ENCODE measurements at places on chromosomes 16 and 17. TPM values are rescaled to one million over a fixed set of nuclear protein-coding genes. Genes with fewer than 3 reads are reported as not detected.

CCL17 gene
- total RNA-seq: not detected

NECAB2 gene
- not detected for total RNA-seq

KRTAP4-9 gene
- not detected for total RNA-seq

CRYBA1 gene
- total RNA-seq: not detected

KRT15 gene
- 3.5 TPM for total RNA-seq

EFNB3 gene
- total RNA-seq: under 0.01 TPM

CACNG5 gene
- total RNA-seq: not detected

TOM1L1 gene
- 15.5 TPM for total RNA-seq

DHRS7C gene
- not detected for total RNA-seq

TNFRSF17 gene
- total RNA-seq: not detected

PRCD gene
- 1.9 TPM for total RNA-seq

RCVRN gene
- total RNA-seq: not detected

ACE gene
- total RNA-seq: 1.2 TPM

G6PC1 gene
- total RNA-seq: not detected

HERPUD1 gene
- total RNA-seq: 82.1 TPM

FBXW10 gene
- total RNA-seq: 0.28 TPM

PKD1 gene
- 96.4 TPM for total RNA-seq

WFIKKN2 gene
- under 0.01 TPM for total RNA-seq

SBK1 gene
- total RNA-seq: not detected

MAF gene
- total RNA-seq: 3.9 TPM

PRR29 gene
- total RNA-seq: 0.85 TPM

C16orf54 gene
- not detected for total RNA-seq

CCDC78 gene
- total RNA-seq: 2.0 TPM

RHOT2 gene
- total RNA-seq: 38.2 TPM

SPNS2 gene
- 1.1 TPM for total RNA-seq

HAGH gene
- 79.0 TPM for total RNA-seq

NTN3 gene
- total RNA-seq: 0.19 TPM

OR2C1 gene
- total RNA-seq: under 0.01 TPM

KRTAP3-2 gene
- not detected for total RNA-seq

KCNG4 gene
- total RNA-seq: not detected

C16orf96 gene
- under 0.01 TPM for total RNA-seq

NOD2 gene
- total RNA-seq: 0.28 TPM

TK2 gene
- 62.9 TPM for total RNA-seq

CEP131 gene
- 11.6 TPM for total RNA-seq

TBC1D3I gene
- not detected for total RNA-seq

EIF1 gene
- 69.6 TPM for total RNA-seq

CMTM2 gene
- total RNA-seq: not detected

DHRS11 gene
- total RNA-seq: 9.2 TPM

SOX8 gene
- 0.77 TPM for total RNA-seq

CRYM gene
- total RNA-seq: 0.28 TPM

RNF222 gene
- total RNA-seq: not detected

DDX52 gene
- 16.3 TPM for total RNA-seq

CYB561 gene
- total RNA-seq: 15.1 TPM

CCL15 gene
- total RNA-seq: not detected

AIPL1 gene
- total RNA-seq: 0.19 TPM

CA7 gene
- total RNA-seq: not detected

HOXB7 gene
- 0.38 TPM for total RNA-seq

DHX38 gene
- 64.8 TPM for total RNA-seq

KRT31 gene
- not detected for total RNA-seq

NOXO1 gene
- not detected for total RNA-seq

MLX gene
- total RNA-seq: 32.1 TPM

SLC6A2 gene
- total RNA-seq: not detected

PPM1E gene
- under 0.01 TPM for total RNA-seq

ITGAD gene
- total RNA-seq: not detected

Measured in regular cardiac myocyte (primary cell).